ENCODE measurements at places on chromosomes 1 and 21. TPM values are rescaled to one million over a fixed set of nuclear protein-coding genes. Genes with fewer than 3 reads are reported as not detected.

DNA sequence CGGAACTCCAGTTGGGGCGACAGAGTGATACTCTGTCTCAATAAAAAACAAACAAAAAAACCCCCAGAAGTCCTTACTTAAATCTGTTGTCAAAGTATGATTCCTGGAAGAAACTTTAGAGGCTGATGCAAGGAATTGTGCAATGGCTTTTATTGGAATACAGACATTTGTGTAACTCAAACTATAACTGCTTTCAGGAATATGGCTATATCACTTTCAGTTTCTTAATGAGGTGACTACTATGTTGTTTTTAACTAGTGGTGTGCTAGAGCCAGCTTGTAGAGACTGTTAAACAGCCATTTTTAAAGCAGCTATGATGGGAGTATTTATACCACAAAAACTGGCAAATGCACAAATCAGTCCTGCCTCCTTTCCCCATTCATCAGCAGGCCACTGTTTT, 22.7 kb upstream of the DNAJC28 start:
- DNase-seq, result no peak

DNA sequence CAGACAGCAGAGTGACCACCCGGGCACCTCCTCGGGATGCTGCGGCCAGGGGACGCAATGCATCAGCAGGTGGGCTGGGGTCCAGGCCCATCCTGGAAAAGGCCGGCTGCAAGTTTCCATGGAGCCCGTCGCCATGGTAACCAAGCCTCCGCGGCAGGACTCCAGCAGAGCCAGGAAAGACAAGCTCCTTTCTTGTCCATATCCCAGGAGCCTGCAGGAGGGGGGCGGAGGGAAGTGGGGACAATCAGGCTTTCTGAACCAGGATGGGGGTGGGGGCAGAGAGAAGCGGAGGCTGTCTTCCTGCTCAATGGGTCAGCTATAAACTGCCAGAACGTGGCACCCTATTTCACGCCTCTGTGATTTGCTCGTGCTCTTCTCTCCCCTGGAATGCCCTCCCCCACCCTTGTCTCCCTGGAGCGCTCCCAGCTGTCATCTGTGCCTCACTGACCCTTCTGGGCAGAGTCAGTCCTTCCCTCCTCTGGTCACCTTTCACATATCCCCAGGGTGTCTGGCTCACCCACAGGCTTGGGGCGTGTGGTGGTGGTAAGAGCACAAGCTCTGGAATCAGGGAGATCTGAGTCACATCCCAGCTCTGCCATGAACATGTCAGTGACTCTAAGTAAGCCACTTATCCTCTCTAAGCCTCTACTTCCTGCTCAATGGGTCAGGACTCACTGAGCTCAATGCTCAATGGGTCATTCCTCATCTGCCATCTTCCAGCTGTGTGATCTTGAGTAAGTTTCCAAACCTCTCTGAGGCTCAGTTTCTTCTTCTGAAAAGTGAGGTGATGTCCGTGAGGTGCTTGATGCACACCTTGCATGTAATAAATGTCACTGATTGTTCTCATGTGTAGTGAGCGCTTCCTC, 58.9 kb upstream of the LAPTM5 start:
- no peak for DNase-seq

GRCh38 chr21:46122758-46123683, 25.1 kb downstream of the COL6A2 start:
- DNase-seq, result no peak

GRCh38 chr1:8989061-8989460, 37.2 kb downstream of the SLC2A7 start:
- DNase-seq, result no peak

DNA sequence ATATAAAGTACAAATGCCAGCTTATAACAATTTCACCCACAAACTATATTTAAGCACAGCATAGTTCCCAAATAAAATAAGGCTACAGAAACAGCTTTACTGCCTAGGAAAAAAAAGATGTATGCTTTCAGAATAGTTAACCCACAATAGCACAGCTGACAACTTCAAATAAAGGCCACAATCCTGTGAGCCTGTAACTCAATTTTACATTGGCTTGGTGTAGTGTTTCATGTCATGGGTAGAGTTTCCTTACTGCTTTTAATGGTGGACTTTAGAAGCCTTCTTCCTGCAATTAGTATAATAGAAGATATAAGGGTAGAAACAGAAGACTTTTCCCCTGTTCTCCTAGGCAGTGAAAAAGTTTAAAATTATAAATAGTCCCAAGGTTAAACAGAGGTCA, 44.3 kb upstream of the ZC3H11B start:
- no peak for DNase-seq

GRCh38 chr1:39892601-39893595, 8.8 kb downstream of the MYCL start:
- no peak for DNase-seq

DNA sequence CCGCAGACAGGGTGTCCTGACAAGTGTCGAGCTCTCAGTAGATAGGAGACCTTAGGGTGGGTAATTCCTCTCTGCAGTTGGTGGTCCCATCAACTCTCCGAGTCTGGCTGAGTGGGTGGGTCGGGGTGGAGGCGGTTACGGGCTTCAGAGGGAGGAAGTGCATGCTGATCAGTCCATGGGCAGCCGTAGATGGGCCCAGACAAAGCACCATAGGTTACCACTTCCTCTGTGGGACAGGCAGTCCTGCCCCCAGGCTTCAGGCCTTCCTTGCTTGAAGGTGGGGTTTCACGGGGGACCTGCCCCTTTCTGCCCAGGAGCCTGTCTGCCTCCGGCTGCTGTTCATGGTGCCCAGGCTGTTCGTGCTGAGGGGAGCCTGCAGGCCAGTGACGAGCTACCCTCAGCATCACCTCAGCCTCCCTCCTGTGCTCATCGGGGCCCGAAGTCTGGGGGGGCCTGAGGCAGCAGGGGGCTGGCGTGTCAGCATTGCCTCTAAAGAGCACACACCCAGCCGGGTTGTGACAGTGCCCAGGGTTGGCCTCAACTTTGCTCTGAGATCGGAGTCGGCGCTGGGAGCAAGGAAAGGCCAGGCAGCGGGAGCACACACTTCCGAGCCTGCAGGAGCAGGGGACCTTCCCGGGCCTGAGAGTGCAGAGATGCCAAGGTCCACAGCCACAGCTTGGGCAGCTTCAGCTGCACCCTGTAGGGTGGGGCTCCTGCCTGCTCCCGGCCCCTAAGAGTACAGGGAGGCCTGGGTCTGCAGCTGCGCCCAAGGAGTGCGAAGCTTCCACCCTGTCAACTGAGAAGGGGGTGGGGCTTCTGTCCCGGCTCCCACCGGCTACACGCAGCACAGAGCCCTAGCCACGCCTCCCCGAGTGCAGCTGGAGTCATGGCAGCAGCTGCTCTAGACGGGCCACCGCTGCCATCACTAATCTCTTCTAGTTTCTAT, 225.4 kb upstream of the NRIP1 start:
- no peak for DNase-seq

Gene PARP1
- 87.3 TPM for total RNA-seq

Measured in T-helper 17 cell (primary cell).